ENCODE measurements at places on chromosomes 1 and 21.

- no peak overlapping the region for H3K4me3 ChIP-seq
- no peak for DNase-seq
- H3K27me3 ChIP-seq: no peaks in the 10 kb centered on the region
- H3K4me1 ChIP-seq: no peaks in the 10 kb centered on the region
- H3K36me3 ChIP-seq: no peaks in the 10 kb centered on the region
These were observed 299.2 kb downstream of the GPATCH2 start for GRCh38 chr1:217331698-217332097.

- H3K27ac ChIP-seq: no peak overlapping the region
- no peaks in the 10 kb centered on the region for H3K4me1 ChIP-seq
- DNase-seq: no peak
These were observed 268.8 kb downstream of the ST6GALNAC3 start for GRCh38 chr1:76343356-76343755.

GRCh38 chr1:53260631-53261247 is 22.4 kb upstream of the MAGOH start:
- H3K4me1 ChIP-seq: no peaks in the 10 kb centered on the region
- no peaks in the 10 kb centered on the region for H3K36me3 ChIP-seq
- no peak for DNase-seq

DNA sequence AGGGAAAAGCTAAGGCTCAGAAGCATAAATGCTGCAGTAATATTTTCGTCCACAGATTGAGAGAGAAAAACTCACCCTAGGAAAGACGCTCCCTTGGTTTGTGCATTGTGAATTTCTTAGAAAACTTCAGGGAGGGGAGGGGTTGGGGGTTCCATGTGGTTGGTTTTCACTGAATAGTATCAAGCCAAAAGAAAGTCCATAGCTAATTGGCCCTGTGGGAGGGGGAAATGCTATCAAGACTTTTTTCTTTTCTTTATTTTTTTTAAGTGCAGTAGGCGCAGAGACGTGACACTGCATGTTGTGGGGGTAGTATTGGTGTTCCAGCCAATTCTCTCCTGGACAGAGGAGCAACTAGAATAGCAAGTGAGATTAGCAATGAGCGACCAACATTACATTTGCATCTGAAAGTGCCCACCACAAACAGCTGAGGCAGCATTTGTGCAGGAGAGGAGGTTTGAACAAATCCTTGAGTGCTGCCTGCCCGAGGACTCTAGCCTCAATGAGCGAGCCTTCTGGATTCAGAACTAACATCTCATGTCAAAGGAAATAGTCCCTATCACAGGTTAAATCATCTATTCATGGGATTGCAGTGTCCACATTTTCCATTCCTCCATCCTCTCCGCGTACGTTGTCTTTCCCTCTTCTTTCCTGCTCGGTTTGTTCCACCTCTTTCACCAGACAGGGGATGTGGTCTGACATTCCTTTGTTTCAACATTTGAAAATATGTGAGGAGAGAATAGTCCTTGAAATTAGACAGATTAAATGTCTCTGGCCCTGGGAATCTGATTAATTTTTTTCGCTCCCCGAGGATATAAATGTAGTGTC is 118.0 kb upstream of the MARK1 start:
- H3K27ac ChIP-seq: no peak overlapping the region
- no peak overlapping the region for H3K4me3 ChIP-seq
- no peaks in the 10 kb centered on the region for H3K4me1 ChIP-seq
- no peaks in the 10 kb centered on the region for H3K36me3 ChIP-seq

Data from esophagus squamous epithelium (tissue), 5 donors.